Hair follicle dermal papilla cell (primary cell): ENCODE measurements at places on chromosomes 11 and 22. TPM values are rescaled to one million over a fixed set of nuclear protein-coding genes. Genes with fewer than 3 reads are reported as not detected.

RFPL1 gene
- total RNA-seq: not detected in 2 replicates

PRG3 gene
- not detected in 2 replicates for total RNA-seq

UPK3A gene
- not detected in 2 replicates for total RNA-seq

RGL4 gene
- total RNA-seq: not detected in 2 replicates

CHADL gene
- 1.1 and 1.7 TPM in 2 replicates for total RNA-seq

IL10RA gene
- 0.16 TPM in 1 of 2 replicates, not detected in the other for total RNA-seq

GRIK4 gene
- 0.16 TPM in 1 of 2 replicates, not detected in the other for total RNA-seq

CDC45 gene
- total RNA-seq: 0.36 and 1.1 TPM in 2 replicates

SHANK3 gene
- 0.85 and 1.9 TPM in 2 replicates for total RNA-seq

PPARA gene
- total RNA-seq: 39.8 and 43.5 TPM in 2 replicates

NCR3LG1 gene
- total RNA-seq: 6.0 and 9.1 TPM in 2 replicates

NAALAD2 gene
- 7.4 and 10.9 TPM in 2 replicates for total RNA-seq

TSSK2 gene
- not detected in 2 replicates for total RNA-seq

MAJIN gene
- not detected in 2 replicates for total RNA-seq

C22orf23 gene
- total RNA-seq: 0.24 and 0.65 TPM in 2 replicates

TENM4 gene
- total RNA-seq: 2.1 and 2.6 TPM in 2 replicates

TPBGL gene
- total RNA-seq: not detected in 2 replicates

CNTN5 gene
- total RNA-seq: 0.36 and 1.9 TPM in 2 replicates

NXPE4 gene
- not detected in 2 replicates for total RNA-seq

DNHD1 gene
- 9.4 and 13.0 TPM in 2 replicates for total RNA-seq

DUSP8 gene
- total RNA-seq: 0.16 TPM in 1 of 2 replicates, not detected in the other

OR9I1 gene
- not detected in 2 replicates for total RNA-seq

CHRM1 gene
- total RNA-seq: not detected in 2 replicates

CNTF gene
- 2.9 and 3.4 TPM in 2 replicates for total RNA-seq

INPP5J gene
- 0.24 TPM in 1 of 2 replicates, not detected in the other for total RNA-seq

IMMP1L gene
- total RNA-seq: 7.5 and 10.2 TPM in 2 replicates

SIPA1 gene
- 25.5 and 32.2 TPM in 2 replicates for total RNA-seq

TUG1 gene
- 66.3 and 86.3 TPM in 2 replicates for total RNA-seq

CST6 gene
- 0.49 and 0.85 TPM in 2 replicates for total RNA-seq

OSBPL5 gene
- 89.0 and 97.5 TPM in 2 replicates for total RNA-seq

TMEM126A gene
- total RNA-seq: 15.6 and 29.4 TPM in 2 replicates

NCAPH2 gene
- 23.3 and 24.8 TPM in 2 replicates for total RNA-seq

MUC5AC gene
- total RNA-seq: not detected in 2 replicates

CYB5R2 gene
- total RNA-seq: 22.6 and 27.1 TPM in 2 replicates

HEPN1 gene
- total RNA-seq: not detected in 2 replicates

SCN3B gene
- total RNA-seq: 0.12 and 0.16 TPM in 2 replicates

MMP27 gene
- total RNA-seq: 1.3 and 2.6 TPM in 2 replicates

ZNF202 gene
- total RNA-seq: 10.9 and 11.8 TPM in 2 replicates

TEAD1 gene
- total RNA-seq: 332 and 365 TPM in 2 replicates

SYT7 gene
- 0.61 and 0.65 TPM in 2 replicates for total RNA-seq

MS4A12 gene
- not detected in 2 replicates for total RNA-seq

MYO7A gene
- under 0.01 TPM in 1 of 2 replicates, not detected in the other for total RNA-seq

SCGB1A1 gene
- not detected in 2 replicates for total RNA-seq

P4HA3 gene
- 3.5 and 3.9 TPM in 2 replicates for total RNA-seq

RBM14 gene
- 27.9 and 35.2 TPM in 2 replicates for total RNA-seq

FAM227A gene
- total RNA-seq: 1.9 and 2.3 TPM in 2 replicates

STK33 gene
- total RNA-seq: 0.36 and 0.49 TPM in 2 replicates
